ENCODE measurements at places on chromosomes 6 and 20.
A peak's percentile ranks its signal among the peaks of the same experiment; 100 is the strongest.

DNA sequence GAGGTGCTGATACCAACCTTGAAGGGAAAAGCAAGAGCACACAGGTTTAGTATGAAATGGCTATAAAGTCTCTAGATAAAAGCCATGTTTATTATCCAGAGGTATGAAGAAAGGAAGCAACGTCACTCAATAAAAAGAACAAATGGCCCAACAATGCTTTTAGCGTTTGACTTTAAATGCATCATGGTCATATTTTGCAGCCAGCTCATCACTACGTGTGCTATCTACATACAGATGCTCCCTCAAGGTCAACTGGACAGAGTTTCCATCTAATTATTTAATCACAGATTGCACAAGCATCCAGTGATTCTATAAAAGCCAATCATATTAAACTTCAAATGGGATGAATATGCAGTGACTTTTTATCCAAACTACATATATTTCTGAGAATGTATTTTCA, 127.6 kb upstream of the SYNDIG1 start:
- DNase-seq, result peak; percentile 54

DNA sequence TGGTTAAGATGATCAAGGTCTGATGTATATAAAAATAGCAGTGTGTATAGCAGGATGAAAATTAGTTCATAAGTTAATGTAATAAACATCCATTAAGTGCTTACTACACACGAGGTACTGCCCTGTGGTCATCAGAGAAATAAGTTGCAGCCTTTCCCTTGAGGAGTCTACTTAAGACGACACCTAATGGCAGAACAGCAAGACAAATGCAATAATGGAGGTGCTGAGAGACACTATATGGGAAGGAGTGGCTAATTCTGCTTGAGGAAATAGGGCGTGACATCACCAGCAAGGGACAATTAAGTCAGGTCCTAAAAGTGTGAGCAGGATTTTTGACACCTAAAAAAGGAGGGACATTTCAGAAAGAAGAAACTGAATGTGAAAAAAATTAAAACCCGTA, 75.2 kb downstream of the BACH2 start:
- no peak for DNase-seq

GRCh38 chr6:41677124-41677921, 39.1 kb downstream of the MDFI start:
- DNase-seq, result no peak

DNA sequence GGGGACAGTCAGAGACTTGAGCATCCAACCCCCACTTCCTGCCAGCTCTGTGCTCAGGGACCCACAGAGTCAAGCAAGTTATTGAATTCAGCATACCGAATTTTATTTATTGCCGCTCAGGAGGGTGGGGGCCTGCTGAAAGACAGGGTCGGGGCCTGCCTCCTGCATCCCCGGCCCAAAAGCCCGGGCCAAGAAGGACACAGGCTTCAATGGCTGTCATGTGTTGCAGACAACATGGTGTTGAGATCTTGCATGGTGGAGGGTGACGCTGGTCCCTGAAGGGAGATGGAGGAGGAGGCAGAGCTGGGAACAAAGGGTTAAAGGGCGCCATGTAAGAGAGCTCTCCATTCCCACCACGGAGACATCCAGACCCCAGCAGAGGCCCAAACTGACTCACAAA, 698 bp downstream of the SFTA2 start:
- DNase-seq, result no peak

- no peak for DNase-seq
Observed at GRCh38 chr6:142728364-142728763, 216.6 kb downstream of the HIVEP2 start.

- no peak for DNase-seq
Observed at GRCh38 chr6:107571354-107571753, 81.4 kb downstream of the SOBP start.

GRCh38 chr20:50518270-50518721, 8.1 kb downstream of the PTPN1 start:
- peak; percentile 86 for DNase-seq

DNA sequence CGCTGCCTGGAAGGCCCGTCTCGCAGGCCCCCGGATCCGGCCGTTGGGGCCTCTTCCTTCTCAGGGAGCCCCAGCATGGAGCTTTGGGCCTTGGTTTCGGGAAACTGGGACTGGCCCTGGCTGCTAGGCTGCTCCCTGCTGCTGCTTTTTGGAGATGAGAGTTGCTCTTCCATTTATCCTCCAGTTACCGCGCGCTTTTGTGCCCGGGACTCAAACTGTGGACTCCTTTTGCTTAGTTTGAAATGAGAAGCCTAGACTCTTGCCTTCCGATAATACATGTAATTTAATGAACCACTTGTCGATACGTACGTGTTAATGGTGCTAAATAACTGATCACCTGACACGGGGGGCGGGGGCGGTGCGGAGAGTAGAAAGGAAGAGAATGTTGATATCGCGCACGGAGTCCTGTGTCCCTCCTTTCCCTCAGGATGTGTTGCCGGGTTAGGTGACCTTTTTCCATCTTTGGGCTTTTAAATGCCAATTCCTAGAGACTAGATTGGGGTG, 968 bp downstream of the PHF3 start:
- peak; percentile 56 for DNase-seq

- DNase-seq, result peak; percentile 26
Observed at GRCh38 chr6:15340775-15341174, 94.9 kb downstream of the JARID2 start.

GRCh38 chr6:137570393-137570792, 76.2 kb upstream of the OLIG3 start:
- no peak for DNase-seq

Measured in M059J (cell line).